NCI-H1694 (cell line): ENCODE measurements at places on chromosomes 4 and X.

DNA sequence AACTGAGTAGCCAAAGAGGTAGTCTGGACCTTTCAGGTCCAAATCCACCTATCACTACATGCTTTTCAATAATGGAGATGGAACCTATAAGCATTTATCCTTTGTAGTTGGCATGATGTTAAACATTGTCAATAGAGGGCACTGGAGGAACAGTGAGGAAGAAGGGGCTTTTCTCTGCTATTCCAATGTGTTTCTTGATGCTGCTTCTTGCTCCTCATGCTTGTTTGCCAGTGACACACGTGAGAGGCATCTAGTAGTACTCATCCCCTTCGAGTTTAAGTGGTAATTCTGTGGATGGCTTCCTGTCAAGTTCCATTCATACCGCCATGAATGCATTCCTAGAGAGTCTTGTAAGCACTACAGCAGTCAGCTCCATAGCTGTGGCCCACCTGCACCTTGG, 84.0 kb downstream of the NAA11 start:
- DNase-seq, result no peak

GRCh38 chr4:170089274-170089667, 485 bp downstream of the AADAT start:
- DNase-seq, result peak; percentile 13

GRCh38 chr4:155423671-155424070, 46.9 kb upstream of the MAP9 start:
- no peak for DNase-seq

DNA sequence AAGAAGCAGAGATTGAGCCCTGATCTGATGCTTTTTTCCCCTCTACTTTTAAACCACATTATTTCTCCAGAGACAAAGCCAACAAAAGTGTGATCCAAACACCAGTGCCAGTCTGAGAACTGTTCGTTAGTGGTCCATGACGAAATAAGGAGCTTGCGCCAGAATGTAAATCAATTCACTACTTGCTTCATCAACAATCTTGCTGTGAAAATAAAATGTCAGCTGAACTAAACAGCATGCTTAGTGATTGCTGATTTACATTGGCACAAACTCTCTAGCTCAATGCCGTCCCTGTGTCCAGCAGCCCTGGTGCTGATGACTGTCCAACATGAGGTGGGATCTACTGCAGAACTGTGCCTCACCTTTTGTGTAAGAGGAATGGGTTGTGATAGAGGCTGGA, 71.3 kb downstream of the SOX3 start:
- DNase-seq, result no peak

DNA sequence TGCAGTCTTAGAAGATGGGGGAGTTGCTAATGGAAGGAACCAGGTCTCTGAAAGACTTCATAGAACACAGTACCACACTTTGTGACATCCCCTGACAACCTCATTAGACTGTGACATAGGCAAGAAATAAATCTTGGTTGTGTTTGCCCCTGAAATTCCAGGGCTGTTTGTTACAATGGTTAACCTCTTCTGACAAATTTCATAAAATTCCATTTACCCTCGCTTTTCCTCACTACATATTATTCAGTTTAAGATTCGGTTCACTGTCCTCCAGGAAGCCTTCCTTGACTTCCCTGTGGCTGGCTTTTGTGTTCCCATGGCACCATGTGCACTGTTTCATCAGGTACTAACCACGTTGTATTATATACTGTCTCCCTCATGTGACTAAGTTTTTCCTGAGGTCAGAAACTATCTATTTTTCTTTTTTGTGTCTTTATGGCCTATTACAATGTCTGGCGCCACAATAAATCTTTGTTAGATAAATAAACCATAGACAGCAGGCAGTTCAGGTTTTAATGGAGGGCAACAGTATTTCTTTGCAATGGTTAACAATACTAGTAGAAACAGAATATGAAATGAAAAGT, 54.2 kb downstream of the ATXN3L start:
- no peak for DNase-seq

- DNase-seq, result no peak
Measured at GRCh38 chrX:63513825-63514568, 162.9 kb upstream of the SPIN4 start.

DNA sequence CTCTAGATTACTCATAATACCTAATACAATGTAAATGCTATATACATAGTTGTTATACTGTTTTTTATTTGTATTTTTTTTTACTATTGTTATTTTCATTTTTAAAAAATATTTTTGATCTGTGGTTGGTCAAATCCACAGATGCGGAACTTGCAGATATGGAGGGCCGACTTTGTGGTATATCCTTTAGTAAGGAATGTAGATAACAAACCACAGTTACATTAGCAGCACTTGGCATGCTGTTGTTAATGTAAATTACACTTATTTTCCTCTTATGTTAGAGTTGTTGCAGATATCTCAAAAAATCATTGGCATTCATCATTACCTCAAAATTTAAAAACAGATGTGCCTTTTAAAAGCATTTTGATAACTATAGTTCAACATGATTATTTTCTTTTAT, 151.0 kb downstream of the TMEM164 start:
- DNase-seq, result no peak

DNA sequence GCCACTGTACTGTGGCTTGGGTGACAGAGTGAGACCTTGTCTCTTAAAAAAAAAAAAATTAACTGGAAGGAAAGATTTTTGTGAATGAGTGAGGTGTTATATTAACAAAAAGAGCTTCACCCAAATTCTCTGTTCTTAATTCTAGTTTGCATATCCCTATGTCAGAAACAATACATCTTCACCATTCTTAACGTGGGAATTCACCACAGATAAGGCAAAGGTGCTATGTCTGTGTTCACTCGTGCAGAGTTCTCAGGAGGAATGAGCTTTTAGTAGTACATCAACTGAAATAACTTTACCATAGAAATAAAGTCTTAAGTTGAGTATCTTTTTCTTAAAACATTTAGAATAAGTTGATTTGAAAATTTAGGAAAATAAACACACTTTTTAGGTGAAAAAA, 135.1 kb downstream of the RAPGEF2 start:
- DNase-seq, result no peak

DNA sequence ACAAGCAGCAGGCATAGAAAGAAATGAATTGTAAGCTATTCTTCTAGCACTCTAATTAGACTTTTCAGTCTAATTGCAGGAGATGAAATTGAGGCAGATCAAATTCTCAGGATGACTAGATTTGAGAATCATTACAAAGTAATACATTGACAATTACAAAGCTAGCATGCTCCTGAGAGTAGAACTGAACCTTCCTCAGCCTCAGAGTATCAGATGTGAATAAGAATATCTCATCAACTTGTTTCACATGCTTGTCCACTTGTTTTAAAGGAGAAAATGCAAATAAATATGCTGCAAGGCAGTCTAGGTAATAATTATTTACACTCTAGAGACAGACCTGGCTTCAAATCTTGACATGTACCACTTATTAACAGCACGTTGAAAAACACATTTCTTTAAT, 491.0 kb upstream of the MAGEB2 start:
- DNase-seq, result no peak

DNA sequence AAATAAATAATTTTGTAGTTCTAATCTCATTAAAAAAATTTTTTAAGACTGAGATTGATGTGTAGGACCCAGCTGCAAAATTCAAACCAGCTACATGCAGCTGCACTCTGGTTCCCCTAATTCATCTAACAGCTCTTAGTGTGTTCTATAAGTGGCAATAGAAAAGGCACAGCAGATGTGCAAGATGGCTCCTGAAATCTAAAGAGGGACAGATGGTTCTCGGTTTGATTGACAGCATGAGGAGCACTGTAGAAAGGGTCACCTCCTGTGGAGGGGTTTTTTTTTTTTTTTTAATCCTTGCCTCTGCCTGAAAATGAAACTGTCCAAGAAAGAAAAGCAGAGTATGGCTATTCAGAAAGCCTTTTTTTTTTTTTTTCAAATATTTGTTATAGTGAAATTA, 16.9 kb upstream of the OCIAD1 start:
- DNase-seq, result peak; percentile 94

GRCh38 chrX:44330227-44330626, 13.2 kb downstream of the EFHC2 start:
- DNase-seq, result no peak

GRCh38 chr4:145380123-145380522, 101.5 kb upstream of the SMAD1 start:
- no peak for DNase-seq

GRCh38 chr4:69239557-69240168, 25.1 kb upstream of the UGT2B11 start:
- no peak for DNase-seq

GRCh38 chr4:145299380-145300076, 119.1 kb upstream of the OTUD4 start:
- DNase-seq, result no peak

DNA sequence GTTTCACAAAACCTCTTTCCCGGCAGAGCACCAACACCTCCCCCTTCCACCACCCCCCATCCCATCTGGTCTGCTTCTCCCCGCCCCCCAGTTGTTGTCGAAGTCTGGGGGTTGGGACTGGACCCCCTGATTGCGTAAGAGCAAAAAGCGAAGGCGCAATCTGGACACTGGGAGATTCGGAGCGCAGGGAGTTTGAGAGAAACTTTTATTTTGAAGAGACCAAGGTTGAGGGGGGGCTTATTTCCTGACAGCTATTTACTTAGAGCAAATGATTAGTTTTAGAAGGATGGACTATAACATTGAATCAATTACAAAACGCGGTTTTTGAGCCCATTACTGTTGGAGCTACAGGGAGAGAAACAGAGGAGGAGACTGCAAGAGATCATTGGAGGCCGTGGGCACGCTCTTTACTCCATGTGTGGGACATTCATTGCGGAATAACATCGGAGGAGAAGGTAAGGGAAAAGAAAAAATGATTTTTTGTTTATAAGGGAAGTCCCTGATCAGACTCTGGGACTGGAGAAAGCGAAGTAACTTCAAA, at the start of gene PDGFRA:
Gene PDGFRA, plus strand, starts transcription at position 333 of the 541 bp plus-strand sequence. CDS start 29,476 bp downstream, outside the sequence.
- DNase-seq, result no peak

GRCh38 chr4:14130551-14130950, 503.0 kb upstream of the BOD1L1 start:
- DNase-seq, result no peak

DNA sequence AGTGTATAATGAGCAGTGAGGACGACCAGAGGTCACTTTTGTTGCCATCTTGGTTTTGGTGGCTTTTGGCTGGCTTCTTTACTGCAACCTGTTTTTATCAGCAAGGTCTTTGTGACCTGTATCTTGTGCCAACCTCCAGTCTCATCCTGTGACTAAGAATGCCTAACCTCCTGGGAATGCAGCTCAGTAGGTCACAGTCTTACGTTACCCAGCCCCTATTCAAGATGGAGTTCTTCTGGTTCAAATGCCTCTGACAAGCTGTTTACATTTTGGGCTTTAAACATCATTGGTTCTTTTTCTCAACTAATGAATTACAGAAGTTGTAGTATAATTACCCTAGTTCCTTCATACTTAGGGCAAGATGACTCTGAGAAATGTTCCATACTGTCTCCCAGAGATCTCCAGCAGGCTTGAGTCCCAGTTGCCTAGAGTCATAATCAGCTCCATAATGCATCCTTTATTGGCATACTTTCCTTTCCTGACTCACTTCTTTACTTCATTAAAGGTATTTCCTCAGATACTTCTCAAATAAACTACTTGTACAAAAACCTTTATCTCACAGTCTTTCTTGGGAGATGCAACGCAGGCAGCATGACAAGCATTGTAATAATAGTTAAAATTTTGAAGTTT, 136.5 kb downstream of the KDM6A start:
- no peak for DNase-seq

DNA sequence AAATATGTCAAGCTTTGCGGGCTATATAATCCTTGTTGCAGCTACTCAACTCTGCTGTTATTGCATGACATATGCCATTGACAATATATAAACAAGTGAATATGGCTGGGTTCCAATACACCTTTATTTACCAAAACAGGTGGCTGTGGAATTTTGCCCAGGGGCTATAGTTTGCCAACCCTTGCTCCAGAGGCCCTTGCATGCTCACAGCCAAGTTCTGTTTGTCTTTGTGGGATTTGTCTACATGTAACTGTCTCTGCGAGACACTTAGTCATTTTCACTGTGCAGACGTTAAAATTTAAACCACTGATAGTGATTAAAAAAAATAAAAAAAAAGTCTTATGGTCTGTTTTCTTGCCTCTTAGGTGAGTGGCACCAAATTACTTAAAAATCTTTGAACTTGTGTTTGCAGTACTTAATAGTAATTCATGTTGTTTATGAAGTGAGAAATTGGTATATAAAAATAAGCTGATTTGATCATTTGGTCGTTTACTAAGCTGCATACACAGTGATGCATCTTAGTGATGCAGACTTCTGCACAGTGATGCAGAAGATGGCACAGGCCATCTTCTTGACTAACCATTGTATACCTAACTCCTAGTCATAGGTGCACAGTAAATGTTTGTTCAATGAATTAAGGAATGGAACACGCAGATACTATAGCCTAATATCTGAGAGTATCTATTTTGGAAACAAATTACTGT, 170.9 kb downstream of the FRMPD4 start:
- no peak for DNase-seq

DNA sequence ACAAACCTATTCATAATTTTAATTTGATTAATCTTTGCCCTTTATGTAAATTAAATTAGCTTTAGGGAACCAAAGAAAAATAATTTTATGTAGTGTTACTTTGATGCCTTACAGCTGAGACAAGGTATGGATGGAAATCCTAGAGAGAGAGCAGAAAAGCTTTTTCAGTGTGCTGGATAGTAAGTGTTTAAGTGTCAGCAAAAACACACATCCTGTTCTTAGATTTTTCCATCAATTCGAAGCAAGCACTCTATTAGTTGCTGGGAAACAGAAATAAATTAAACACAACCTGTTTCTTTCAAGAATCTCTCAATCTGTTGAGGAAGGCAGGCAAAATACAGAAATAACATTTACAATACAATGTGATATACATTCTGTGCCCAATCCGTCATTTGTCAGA, 327.8 kb downstream of the GALNTL6 start:
- no peak for DNase-seq

- no peak for DNase-seq
Measured at GRCh38 chrX:119337201-119337600, 61.9 kb upstream of the SLC25A43 start.

GRCh38 chr4:2061186-2062131, 2.3 kb downstream of the NAT8L start:
- no peak for DNase-seq

DNA sequence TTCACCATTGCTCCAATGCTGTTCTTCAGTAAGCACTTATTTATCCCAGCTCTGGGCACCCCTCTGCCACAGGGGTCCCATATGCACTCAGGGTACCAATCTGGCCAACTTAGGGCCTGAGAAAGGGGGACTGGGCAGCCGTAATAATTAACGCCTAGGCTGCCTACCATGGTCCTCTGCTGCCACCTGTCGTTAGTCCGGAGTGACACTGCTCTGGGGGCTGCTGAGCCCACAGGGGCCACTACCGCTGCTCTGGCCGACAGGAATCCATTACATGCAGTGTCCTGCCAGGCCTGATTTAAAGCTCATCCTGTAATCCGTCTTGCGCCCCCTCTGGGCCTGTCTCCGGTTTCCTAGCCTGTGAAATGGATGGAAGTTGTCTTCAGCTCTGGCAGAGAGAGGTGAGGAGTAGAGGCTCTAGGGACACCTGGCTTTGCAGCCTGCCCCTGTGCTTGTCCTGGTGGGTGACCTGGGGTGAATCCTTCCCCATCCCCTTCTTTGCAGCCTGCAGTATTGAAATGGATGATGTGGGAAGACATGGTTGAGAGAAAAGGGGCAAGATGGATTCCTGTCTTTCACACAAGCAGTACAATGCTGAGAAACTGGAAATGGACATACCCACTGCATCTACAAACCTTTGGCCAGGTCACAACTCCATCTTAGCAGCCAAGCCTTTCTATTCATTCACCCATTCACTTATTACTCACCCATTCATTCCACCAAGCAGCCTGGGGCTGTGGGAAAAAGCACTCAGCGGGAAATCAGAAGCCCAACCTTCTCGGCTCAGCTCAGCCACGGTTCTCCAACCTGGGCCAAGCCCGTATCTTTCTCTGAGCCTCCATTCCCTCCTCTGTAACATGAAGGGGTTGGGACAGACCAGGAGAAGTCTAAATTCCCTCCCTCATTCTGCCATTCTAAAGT, 116.3 kb upstream of the NALF2 start:
- DNase-seq, result peak; percentile 7
